ENCODE measurements at places on chromosomes 13 and 19.

DNA sequence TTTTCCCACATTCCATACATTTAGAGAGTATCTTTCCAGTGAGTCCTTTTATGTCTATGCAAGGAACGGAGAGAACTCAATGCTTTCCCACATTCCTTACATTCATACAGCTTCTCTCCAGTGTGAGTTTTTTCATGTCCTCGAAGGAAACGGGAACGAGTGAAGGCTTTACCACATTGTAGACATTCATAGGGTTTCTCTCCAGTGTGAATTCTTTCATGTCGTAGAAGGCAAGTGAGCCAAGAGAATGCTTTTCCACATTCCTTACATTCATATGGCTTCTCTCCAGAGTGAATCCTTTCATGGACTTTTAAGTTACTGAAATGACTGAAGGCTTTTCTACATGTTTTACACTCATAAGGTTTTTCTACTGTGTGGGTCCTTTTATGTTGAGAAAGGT, 17.1 kb downstream of the ZNF823 start:
- no peak for DNase-seq

DNA sequence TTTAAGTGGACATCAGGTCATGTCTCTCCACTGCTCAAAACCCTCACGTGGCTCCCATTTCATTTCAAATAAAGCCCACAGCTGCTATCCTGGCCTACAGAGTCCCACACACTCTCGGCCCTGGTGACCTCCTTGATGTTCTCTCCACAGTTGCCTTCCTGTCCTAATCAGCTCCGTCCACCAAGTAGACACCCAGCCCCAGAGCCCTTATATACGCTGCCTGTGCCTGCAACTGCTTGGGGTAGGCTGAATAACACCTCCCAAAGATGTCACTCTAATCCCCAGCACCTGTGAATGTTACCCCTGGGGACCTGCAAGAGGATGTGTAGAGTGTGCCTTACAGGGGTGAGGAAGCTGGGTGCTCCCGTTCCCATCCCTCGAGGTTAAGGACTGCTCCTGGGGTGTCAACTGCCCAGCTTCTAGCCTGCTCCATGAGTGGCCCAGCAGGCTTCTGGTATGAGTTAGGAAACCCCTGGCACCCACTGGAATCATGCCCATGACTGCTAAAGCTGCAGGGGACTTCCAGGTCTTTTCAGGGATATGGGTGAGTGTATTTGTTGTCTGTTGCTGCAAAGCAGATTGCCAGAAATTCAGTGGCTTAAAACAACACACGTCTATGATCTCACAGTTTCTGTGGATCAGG, 6.0 kb downstream of the FAM187B start:
- no peak for DNase-seq

GRCh38 chr19:57096685-57097361, 23.0 kb upstream of the USP29 start:
- DNase-seq, result no peak

DNA sequence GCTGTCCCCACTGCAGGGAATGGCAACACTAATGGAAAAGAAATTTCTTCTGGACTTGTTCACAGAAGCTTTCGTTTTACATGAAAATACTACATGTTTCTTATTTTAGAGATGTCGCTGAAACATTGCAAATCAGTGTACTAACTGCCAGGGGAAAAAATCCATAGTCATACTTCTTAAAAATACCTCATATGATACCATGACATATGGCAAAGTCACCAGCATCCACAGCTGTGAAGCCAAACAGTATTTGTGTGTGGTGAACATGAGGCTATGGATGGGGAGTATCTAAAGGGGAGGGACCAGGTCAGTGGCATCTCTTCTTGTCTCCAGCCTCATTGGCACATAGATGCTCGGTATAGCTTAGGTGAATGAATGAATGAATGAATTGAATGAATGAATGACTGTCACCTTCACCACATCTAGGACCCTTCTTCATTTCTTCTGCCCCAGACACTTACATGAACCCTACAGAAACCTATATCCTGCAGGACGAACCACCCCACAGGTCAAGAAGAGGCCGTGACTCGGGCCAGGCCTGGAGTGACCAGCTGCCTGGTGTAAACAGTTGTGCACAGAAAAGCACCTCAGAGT, 14.6 kb upstream of the CD33 start:
- no peak for DNase-seq

DNA sequence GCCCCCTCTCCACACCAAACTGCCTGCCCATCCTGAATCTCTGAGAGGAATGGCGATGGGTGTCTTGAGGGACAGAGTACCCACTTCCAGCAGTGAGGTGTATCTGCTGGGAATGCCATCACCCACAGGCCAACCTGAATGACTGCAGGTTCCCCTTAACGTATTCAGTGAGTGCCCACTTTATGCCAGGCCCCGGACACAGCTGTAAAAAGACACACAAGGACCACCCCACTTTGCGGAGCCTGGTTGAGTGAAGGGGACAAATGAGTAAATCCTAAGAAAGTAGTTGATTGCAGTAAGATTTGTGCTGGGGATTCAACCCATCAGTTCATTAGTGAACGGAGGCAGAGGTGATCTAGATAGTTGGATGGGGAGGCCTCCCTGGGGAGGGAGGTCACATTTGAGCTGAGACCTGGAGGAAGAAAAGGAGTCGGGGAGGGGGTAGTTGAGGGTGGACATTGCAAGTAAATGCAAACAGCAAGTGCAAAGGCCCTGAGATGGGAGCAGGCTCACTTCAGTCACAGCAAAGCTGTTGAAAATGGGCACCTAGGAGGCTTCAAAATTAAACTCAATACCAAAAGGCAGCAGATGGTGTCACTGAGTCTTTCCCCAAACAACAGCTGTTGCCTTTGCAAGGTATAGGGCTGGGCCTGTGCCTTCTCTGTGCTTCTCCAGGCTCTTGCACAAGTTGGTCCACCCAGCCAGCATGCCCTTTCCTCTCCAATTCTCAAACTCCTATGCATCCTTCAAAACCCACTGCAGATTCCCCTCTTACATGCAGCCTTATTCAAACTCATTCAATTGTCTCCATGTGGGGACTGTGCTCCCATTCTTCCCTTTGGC, 4.3 kb downstream of the GDF15 start:
- DNase-seq, result peak; percentile 31

DNA sequence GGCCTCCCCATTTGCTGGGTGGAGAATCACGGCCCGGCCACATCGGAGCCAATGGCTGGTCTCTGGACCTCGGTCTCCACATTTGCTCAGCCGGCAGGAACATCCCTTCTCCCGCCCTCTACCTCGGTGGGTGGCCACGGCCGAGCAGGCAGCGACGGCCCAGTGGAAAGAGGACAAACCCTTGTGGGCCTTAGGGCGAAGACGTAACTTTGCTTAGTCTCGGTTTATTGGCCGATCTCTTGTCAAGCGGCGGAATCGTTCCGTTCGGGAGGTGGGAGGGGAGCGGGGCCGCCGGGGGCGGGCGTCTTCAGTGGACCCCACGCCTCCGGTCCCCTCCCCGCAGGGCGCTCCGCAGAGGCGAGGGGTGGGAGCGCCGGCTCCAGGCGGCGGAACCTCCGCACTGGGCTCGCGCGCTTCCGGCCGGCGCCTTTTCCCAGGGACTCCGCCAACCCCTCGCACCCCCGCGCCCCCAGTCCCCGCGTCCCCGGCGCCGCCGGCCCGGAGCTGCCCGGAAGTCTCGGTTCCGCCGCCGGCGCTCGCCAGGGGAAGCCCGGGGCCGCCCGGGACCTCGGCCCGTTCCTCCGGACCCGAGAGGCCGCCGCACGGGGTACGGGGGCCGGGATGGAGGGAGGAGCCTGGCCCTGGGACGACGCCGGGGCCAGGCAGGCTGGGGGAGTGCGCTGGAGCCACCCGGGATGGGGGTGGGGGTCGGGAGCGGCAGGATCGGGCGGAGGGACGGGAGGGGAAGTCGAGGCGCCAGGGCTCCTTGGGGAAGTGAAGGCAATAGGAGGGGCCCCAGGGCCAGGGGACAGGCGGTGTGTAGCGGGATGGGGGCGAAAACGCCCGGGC, at the start of gene ZNF580:
TSS of gene ZNF580 (plus strand) at position 426 of the 849 bp plus-strand sequence. CDS start 1,507 bp downstream, outside the sequence.
- peak; percentile 71 for DNase-seq

- DNase-seq, result no peak
Observed at GRCh38 chr13:105058517-105058916, 1476.9 kb downstream of the EFNB2 start.

All from SW480 (cell line).